WERI-Rb-1 (cell line): ENCODE measurements at places on chromosomes 11 and 22.

DNA sequence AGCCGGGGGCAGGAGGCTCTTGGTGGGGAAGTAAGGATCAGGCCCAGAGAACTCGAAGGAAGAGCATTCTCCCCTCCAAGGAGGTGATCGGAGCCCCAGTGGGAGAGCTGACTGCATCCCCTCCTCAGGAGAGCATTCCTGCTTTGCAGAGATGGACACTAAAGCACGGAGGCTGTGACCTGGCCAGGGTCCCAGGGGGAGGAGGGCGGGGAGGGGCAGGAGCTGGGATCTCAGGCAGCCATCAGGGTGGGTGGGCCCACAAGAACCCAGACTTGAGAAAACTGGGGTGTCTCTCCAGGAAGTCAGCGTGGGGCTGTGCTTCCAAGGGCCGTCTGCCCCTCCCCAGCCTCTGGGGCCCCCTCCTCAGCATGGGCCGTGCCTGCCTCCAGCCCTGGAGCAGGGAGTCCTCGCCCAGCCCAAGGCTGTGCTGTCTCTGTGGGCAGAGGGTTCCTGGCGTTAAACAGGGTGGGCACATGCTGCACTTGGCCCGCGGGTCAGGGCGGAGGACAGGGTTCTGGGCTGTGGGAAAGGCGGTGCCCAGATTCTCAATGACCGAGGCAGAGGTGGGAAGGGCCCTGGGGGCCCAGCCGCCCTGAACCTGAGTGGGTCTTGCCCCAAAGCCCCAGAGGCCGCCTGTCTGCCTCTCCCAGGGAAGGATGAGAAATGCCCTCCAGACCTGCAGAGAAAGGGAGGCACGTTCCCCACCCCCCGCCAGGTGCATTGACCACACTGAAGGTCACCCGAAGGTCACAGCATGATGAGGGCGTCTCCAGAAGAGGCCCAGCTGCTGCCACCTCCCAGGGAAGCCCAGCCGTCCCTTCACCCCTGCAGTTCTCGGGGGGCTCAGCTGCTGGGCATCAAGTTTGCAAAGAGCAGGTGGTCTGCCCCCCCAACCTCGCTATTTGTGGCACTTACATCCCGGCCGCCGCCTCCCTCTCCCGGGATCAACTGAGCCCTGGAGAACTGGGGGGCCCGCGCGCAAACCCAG lies 643 bp downstream of the CEND1 start:
- no peak for DNase-seq

DNA sequence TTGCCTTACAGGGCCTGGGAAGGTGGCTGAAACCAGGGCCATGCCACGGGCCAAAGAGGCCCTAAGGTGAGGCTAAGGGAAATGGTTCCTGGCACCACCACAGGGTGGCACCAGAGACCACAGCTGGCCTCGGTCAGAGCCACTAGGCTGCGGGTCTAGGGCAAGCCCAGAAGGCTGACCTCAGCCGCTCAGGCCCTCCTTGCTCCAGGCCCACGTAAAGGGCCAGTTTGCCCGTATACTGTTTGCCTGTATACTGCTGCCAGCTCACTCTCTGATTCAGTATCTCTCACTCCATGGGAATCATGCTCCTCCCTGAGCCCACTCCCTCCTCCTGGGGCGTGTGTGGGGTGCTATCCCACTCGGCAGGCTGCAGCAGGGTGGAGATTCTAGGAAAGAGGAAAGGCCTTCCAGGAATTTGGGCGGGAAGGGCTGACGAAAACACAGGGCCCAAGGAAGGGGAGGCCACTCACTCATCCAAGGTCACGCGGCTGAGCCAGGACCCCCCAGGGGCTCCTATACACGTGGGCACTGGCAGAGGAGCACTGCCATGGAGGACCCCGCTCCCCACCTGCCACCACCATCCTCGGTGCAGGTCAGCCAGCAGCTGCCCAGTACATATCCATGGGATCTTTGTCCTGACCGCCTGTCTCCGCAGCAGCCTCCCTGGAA lies 62.4 kb downstream of the NECTIN1 start:
- DNase-seq: peak; percentile 75

DNA sequence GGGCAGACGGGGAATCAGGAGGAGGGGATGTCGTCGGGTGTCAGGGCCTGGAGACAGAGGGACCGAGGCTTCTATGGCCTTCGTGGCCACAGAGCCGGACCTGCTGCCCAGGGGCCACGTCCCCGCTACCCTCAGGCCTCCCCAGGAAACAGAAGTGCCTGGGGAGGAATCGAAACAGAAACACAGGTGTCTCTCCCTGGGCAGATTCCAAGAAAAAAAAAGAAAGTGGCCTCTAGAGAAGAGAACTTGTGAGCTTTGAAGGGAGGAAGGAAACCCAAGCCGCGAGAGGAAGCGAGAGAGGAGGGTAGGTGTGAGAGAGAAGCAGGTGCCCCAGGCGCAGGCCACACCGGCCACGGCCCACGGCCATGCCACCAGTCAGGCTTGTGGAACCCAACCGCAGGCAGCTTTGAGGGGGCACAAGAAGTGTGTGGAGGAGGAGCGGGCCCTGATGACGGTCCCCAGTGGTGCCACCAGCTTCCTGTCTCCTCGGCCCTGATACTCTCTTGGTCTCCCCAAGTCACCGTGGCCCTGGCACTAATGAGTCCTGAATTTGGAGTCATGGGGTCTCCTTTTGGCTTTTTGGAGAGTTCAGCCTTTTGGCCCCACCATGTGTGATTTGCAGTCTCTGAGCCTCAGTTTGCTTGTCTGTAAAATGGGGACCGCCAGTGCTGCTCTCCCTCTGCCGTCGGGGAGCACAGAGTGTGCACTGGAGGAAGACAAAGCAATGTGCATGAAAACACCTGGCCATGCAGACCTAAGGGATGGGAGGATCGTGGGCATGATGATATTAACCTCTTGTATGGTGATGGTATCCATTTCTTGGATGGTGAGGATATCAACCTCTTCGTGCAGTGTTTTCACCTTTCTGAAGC lies 25.2 kb downstream of the LIF start:
- no peak for DNase-seq

DNA sequence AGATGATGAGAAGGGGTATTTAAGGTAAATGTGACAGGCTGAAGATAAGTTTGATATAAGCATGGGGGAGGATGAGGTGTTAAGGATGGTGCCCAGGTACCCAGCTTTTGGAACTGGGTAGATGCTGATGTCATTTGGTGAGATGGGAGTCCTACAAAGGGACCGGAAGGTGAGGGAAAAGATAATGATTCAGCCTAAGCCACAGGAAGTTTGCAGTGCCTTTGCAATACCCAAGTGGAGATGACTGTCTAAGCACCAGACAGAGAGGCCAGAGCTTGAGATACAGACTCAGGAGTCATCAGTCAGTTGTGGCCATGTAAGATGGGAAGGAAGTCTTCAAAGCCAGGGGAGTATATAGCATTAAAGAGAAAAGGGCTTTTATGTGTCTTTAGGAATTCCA lies 30.0 kb upstream of the SMCO4 start:
- no peak for DNase-seq

- peak; percentile 71 for DNase-seq
Measured at GRCh38 chr11:69599502-69599901, 41.5 kb upstream of the CCND1 start.

- DNase-seq: no peak
Measured at GRCh38 chr22:22196018-22196533, 48.5 kb upstream of the VPREB1 start.

- DNase-seq: peak; percentile 92
Measured at GRCh38 chr11:62881579-62882430, 1.1 kb downstream of the SLC3A2 start.

DNA sequence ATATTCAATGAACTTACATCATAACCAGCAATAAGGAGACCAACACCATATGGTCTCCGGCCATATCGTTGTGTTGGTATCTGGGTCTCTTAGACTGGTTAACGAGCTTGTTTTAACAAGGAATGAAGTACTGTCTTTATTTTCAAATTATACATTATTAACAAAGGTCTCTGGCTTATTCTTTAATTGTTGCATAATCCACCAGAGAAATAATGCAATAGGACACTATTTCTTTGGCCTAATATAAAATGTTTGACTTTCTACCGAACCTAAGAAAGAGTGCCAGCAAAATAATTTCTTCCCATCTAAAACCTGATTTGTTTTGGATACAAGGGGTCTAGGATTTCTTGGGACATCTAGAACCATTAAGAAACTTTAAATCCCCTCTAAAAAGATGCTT lies 6.4 kb downstream of the PSMA1 start:
- DNase-seq: no peak
